ENCODE measurements at places on chromosomes 7 and 10.

DNA sequence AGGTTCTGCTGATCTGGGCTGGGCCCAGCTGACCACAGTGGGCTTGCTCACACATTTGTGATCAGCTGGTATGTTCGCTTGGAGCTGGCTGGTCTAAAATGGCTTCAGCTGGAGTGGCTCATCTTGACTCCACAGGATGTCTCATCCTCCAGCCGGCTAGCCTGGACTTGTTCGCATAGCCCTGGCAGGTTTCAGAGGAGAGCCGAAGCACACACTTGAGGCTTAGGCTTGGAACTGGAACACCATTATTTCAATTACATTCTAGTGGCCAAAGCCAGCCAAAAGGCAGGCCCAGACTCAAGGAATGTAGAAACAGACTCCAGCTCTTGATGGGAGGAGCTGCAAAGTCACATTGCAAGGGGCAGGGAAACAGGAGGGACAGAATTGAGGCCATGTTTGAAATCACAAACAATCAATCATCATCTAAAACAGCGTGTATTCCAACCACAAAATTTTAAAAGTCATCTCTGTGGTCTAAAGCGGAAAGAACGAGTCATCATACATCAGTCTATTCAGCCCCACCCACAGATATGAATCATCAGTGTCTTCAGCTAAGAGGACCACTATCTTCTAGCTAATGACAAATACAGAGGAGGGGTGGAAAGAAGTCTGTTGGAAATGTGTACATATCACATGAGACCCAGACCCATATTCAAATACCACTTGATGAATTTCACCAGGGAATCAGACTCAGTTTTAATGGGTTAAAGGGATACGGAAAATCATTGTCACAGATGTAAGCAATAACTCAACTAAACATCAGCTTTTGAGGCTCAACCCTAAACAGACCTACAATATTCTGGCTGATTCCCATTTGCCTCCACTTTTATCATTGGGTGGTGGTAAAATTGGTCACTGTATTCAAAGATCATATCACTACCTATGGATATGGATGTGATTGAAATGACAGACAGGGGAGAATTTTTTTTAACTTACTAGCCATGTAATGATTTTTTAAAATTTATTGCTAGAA lies 139.0 kb upstream of the MKLN1 start:
- peak; percentile 60 for DNase-seq

DNA sequence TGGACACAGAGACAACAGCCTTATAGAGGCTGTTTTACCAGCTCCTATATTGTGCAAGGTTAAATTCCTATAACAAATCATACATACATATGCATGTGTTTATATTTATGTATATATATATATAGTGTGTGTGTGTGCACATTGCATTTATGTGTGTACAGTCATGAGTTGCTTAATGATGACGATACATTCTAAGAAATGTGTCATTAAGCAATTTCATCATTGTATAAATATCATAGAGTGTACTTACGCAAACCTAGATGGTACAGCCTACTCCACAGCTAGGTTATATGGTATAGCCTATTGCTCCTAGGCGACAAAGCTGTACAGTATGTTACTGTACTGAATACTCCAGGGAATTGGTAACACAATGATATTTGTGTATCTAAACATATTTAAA lies 30.1 kb upstream of the TNKS2 start:
- no peak for DNase-seq

- no peak for DNase-seq
These were observed 52.0 kb downstream of the JAKMIP3 start for GRCh38 chr10:132117636-132118190.

- DNase-seq = no peak
These were observed 1018.1 kb downstream of the XPNPEP1 start for GRCh38 chr10:108905171-108905570.

DNA sequence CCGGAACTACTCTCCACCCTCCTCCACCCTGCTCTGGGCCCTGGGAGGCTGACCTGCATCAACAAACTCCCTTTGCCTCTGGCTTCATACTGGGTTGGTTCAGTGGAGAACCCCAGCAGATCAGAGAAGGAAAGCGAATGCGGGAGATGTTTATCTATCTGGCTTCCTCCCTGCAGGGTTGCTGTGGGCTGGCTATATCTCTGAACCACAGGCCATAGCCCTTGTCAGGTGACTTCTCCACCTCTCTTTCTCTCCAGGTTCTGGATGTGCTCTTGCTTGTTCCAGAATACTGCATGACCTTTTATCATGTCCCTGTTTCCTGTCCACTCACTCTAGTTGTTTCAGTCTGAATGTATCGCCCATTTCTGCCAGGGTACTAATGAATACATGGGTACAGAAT lies 51.7 kb upstream of the IFRD1 start:
- DNase-seq = no peak

DNA sequence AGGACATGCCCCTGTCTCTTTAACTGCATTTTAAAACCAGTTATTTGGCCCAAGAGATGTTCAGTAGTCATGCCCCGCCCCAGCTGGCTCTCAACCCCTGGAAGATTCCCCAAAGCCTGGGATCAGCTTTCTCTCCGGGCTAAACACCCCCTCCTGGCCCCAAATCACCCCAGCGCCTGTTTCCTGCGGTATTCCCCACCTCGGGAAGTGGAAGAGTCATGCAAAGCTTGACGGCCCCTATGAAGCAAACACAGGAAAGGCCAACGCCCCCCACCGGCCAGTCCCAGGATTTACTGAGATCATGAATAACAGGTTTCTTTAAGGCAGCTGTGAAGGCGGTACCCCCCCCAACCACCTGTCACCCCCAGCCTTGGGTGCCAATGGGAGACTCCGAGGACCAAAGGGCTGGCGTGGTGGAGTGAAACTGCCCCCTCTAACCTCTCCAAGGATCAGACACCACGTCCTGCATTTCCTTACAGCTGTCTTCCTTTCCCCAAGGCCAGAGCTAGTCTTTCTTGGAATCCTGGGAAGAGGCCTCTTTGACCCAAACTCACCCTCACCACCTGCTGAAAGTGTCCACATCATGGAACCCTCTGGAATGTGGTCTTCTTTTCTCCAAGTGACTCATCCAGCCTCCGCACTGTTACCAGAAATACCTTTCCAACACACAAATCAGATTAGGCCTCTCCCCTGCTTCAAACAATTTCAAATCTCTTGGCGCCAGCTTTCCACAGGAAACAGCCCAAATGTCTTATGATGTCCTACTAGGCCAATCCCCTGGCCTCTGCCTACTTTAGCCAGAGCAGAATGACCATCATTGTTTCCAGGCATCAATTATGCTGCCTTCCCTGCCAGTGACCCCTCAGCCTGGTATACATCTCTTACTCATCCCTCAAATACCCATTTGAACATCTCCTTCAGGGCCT lies 301.5 kb downstream of the ZEB1 start:
- DNase-seq = no peak

DNA sequence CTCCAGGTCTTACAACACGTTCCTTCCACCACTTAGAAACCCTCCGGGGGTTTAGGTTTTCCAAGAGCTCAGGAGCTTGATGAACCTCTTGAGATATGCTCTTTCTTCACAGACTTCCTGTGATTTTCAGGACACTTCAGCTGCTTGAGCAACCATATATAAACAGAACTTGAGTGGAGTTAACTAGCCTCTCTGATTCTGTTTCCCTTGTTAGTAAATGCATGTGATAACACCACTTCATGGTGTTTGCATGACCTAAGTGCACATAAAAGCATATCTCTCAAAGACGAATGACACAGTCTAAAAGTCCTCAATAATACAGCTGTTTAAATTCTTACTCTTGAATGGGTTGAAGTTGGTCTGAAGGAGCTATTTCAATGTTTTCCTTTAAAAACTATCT lies 9.9 kb downstream of the PRR15 start:
- DNase-seq = no peak

DNA sequence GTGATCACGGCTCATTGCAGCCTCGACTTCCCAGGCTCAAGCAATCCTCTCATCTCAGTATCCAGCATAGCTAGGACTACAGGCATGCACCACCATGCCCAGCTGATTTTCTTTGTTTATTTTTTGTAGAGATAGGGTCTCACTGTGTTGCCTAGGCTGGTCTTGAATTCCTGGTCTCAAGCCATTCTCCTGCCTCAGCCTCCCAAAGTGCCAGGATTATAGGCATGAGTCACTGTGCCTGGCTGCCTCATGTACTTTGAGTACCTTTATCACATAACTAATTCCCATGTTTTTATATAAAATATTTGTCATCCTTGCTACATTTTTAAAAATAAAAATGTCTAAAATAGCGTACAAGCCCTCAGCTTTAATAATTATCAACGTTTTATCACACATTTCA lies 35.3 kb upstream of the CCDC3 start:
- DNase-seq = no peak

DNA sequence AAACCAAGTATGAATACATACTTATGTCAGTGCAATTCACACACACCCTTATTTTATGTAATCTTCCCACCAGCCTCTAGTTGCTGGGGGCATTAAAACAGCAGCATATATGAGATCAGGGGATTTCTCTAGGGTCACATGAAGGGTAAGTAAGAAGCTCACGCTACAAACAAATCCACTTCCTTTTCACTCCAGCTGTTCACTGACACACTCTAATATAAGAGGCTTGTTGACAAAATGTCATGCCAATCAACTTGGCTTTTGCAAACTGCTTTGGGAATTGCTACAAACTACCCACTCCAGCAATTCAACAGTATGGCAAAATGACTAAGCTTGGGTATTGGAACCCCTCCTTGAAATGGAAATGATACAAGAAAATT lies 10.3 kb downstream of the FAM3C start:
- DNase-seq = no peak

DNA sequence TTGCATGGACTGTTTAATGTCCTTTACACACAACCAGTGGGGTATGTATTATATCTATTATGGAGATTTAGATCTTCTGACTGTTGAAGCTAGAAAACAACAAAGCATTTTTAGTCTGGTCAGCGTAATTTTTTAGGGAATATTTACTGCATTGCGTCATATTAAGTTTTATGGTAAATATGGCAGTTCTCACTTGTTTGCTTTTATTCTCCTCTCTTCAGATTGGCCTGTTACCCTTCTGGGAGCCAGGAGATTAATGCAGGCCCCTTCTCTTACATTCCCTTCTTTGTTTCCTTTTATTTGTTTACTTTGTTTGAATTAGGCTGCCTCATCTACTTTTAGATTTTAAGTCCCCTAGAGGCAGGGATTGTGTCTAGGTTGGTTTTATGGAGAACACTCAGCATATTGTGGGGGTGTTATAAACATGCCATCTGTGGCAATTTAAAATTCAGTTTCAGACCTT lies 13.8 kb downstream of the UBE2D1 start:
- no peak for DNase-seq

DNA sequence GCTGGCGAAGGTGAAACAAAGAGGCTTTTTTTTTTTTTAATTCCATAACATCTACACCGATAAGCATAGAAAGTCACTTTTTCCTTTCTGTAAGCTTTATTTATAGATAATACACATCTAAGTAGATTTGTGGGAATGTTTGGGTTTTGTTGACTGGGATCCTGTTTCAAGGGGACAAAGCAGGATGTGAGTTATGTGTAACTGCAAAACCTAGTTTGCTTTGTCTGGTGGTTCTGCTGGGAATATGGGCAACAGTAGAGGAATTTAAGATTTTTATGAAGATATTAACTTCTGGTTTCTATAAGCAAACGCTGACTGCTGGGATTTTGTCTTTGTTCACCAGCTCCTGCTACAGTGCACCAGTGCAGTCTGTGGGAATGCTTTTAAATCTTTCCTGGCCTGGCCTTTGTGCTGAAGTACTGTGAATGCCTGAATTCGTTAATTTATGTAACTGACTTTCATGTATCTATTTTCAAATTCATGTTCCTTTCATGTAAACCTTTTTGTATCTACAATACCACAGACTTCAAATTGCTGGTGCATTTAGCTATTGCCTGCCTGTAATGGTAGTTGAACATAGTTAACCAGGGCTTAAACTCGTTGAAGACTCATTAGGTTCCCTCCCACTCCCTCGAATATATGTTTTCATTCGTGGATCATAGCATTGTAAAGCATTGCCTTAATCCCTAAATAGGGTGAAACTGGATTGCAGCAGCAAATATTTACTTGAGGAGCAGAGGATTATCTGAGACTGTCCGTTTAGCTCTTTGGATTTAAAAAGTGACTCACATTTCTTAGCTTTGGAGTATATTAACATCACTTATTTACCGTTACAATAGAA lies 1.5 kb downstream of the KLHL7 start:
- no peak for DNase-seq

DNA sequence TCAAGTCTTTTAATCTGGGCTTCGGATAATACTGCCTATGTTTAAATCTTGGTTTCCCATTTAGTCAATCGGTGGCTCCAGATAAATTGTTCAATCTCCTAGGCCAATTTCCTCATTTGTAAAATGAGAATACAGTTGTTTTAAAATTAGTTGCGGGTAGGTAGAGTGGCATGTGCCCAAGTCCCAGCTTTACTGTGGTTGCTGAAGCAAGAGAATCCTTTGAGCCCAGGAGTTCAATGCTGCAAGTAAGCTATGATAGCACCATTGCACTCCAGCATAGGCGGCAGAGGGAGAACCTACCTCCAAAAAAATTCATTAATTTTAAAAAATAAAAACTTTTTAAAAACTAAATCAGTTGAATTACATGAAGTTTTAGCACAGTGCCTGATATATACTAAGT lies 7.3 kb downstream of the RNF216 start:
- DNase-seq = no peak

- DNase-seq = no peak
These were observed 13.8 kb downstream of the WNT16 start for GRCh38 chr7:121342631-121343030.

- no peak for DNase-seq
These were observed 58.2 kb downstream of the ZNF680 start for GRCh38 chr7:64504581-64505120.

DNA sequence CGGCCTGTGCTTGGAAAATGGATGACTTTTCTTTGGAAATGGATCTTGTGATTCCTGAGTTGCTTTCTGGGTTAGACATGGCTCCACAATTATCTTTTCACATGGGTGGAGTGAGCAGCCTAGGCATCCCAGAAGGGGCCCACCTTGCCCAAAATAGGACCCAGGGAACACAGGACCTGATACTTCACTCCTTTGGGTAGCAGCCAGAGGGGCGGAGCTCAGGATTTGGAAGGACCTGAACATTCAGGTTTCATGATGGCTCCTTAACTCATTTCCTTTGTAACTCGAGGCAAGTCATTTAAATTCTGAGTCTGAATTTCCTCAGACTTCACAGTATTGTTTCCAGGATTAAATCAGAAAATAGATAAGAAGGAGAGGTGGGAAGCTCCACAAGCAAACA lies 178.3 kb upstream of the ZMIZ1 start:
- no peak for DNase-seq

GRCh38 chr7:109873296-109873695 lies 1217.6 kb upstream of the LRRN3 start:
- no peak for DNase-seq

DNA sequence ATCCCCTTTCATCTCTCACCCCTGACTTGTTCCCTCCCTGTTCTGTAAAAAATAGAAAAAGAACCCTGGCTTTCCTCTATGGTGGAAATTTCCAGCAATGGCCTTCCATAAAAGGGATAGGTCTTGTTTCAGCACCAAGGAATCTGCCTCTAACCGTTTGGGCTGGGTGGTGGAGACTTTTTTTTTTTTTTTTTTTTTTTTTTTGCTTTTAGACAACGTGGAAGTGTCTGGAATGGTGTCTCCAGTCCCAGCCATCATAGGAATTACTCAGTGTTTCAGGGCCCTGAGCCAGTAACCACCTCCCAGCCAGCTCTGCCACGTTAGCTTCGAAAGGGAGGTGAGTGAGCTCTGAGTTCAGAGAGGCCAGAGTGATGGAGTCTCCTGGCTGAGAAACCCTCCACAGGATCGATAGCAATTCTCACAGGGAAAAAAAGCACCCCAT lies 97.3 kb upstream of the COL1A2 start:
- DNase-seq = no peak
